ENCODE measurements at places on chromosomes 7 and 10. TPM values are rescaled to one million over a fixed set of nuclear protein-coding genes. Genes with fewer than 3 reads are reported as not detected.
A peak's percentile ranks its signal among the peaks of the same experiment; 100 is the strongest.

- H3K27ac ChIP-seq: no peak overlapping the region
- no peaks in the 10 kb centered on the region for H3K36me3 ChIP-seq
- DNase-seq: no peak
- no peaks in the 10 kb centered on the region for H3K27me3 ChIP-seq
- H3K4me3 ChIP-seq: no peak overlapping the region
Observed at GRCh38 chr10:67935223-67935622, 50.8 kb downstream of the SIRT1 start.

DNA sequence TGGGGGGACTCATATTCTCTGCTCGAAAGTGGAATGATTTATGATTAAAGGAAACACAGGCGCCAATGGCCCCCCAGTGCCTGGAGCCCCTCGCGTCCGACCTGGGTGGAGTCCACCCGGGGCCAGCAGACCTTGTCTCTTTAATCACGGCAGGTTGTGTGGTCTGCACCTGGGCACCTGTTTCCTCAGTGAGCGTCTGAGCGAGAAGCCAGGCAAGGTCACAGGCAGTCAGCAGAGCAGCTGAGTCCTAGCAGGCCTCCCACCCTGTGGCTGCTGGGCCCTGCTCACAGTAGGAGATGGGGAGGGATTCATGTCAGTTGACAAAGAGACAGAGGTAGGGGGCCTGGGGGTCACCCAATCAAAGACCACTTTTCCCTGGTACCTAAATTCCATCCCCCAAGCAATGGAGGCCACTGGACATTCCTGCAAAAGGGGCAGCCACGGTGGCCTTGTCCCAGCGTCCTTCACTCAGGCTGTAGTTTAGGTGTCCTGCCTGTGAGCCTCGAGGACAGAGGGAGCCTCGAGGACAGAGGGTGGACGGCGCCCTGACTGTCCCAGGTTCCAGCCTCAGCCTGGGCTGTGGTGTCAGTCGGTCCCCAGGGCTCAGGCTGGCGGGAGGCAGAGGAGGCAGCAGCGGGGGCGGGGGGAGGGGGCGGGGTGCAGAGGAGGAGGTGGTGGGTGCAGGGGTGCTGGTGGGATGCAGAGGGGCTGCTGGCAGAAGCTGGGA is 49.5 kb upstream of the CFAP46 start:
- no peaks in the 10 kb centered on the region for H3K4me1 ChIP-seq

GRCh38 chr7:156780724-156781455 is 112.1 kb downstream of the LMBR1 start:
- no peak overlapping the region for H3K27ac ChIP-seq
- no peak overlapping the region for H3K4me3 ChIP-seq
- H3K36me3 ChIP-seq: no peaks in the 10 kb centered on the region
- DNase-seq: no peak
- no peaks in the 10 kb centered on the region for H3K4me1 ChIP-seq

The RBM17 gene
- 82.0 TPM for total RNA-seq

DNA sequence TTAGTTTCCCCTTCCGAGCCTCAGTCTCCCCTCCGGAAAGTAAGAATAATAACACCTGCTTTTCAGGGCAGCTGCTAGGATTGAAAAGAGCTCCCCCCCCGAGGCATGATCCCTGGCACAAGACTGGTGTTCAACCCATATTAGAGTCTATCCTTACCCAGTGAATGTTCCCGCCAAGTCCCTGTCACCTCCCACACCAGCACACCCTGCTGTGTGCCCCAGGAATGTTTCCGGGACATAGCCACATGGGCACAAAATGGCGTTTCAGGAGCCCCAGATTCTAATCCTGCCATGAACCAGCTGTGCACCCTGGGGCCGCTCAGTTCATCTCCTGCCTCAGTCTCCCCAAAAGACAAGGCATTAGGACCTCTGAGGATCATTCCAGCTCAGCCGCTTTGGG is 563 bp downstream of the MUC17 start:
- no peak overlapping the region for H3K4me3 ChIP-seq
- no peaks in the 10 kb centered on the region for H3K4me1 ChIP-seq
- no peak overlapping the region for H3K27ac ChIP-seq
- H3K27me3 ChIP-seq: no peaks in the 10 kb centered on the region
- DNase-seq: no peak

GRCh38 chr10:5070648-5071410 is 23.4 kb upstream of the AKR1C3 start:
- peak overlapping the region; percentile 98 for H3K27ac ChIP-seq
- H3K27me3 ChIP-seq: no peaks in the 10 kb centered on the region
- H3K4me3 ChIP-seq: no peak overlapping the region
- no peaks in the 10 kb centered on the region for H3K36me3 ChIP-seq
- peaks cover 10% of the 10 kb centered on the region for H3K4me1 ChIP-seq

The CPED1 gene
- 119 TPM for total RNA-seq

The OR2A25 gene
- not detected for total RNA-seq

GRCh38 chr7:157625973-157626742 is 289.4 kb downstream of the DNAJB6 start:
- H3K27me3 ChIP-seq: no peaks in the 10 kb centered on the region
- no peak overlapping the region for H3K27ac ChIP-seq
- H3K4me1 ChIP-seq: no peaks in the 10 kb centered on the region
- no peak overlapping the region for H3K4me3 ChIP-seq
- H3K36me3 ChIP-seq: no peaks in the 10 kb centered on the region

DNA sequence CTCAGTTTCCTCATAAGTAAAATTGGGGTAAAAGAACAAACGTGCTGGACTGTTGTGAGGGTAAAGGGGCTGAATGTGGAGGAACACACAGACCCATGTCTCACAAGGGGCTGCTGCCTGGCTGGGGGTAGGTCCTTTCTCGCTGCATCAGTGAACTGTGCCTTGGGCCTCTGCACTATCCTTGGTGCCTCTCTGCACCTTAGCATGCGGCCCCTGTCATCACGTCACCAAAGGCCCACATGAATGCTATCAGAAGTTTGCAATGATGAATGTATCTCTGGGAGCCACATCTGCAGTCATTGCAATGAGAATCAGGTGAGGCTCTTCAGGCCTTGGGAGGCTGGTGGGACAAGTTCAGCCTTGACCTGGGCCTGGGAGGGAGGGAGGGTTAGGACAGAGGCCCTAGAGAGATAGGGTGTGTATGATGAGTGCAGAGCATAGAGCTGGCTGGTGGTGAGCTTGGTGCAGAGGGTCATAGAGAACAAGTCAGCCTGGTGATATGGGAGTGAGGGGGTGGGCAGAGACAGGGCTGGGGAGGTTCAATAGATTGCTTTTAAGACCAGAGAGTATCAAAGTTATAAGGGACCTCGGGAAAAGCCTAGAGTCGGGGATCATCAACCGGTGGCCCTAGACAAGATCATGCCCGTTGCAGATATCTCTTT is 308.4 kb downstream of the RPS24 start:
- no peaks in the 10 kb centered on the region for H3K4me1 ChIP-seq
- H3K4me3 ChIP-seq: no peak overlapping the region
- DNase-seq: no peak
- no peaks in the 10 kb centered on the region for H3K36me3 ChIP-seq
- H3K27me3 ChIP-seq: no peaks in the 10 kb centered on the region

DNA sequence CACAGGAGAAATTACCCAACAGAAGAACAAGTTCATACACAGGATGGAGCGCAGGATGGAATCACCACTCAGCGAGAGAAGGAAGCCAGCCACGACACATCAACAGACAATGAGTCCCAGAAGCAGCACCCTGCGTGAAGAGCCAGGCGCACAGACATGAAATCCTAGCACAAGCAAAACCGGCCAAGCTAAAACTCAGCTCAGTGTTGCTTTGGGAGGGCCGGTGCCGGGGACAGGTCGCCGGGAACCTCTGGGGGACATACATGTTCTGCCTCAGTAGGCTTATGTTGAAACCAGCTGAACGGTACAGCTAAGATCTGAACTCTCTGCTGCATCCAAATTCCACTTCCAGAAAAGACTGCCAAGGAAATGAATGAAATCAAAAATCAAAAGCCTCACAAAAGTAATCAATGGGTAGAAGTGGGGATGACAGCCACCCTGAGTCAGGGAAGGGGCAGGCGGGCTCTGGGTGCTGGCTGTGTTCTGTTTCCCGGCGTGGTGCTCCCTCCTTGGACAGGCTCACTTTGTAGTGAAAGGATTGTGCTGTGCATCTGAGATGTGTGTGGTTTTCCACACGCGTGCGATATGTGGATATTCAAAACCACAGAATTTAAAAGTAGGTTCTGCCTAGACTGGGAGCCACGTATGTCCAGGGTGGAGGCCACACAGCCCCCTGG is 114.7 kb downstream of the PDGFA start:
- no peaks in the 10 kb centered on the region for H3K4me1 ChIP-seq
- H3K4me3 ChIP-seq: no peak overlapping the region
- H3K27me3 ChIP-seq: no peaks in the 10 kb centered on the region

The LIPF gene
- total RNA-seq: not detected

The SPDYE8 gene
- total RNA-seq: not detected

All from aorta (tissue), 5 donors.